Kidney tubule cell (primary cell): ENCODE measurements at places on chromosomes 1 and 21.

GRCh38 chr1:157198619-157199420, 60.6 kb upstream of the ETV3 start:
- DNase-seq, result peak; percentile 12

DNA sequence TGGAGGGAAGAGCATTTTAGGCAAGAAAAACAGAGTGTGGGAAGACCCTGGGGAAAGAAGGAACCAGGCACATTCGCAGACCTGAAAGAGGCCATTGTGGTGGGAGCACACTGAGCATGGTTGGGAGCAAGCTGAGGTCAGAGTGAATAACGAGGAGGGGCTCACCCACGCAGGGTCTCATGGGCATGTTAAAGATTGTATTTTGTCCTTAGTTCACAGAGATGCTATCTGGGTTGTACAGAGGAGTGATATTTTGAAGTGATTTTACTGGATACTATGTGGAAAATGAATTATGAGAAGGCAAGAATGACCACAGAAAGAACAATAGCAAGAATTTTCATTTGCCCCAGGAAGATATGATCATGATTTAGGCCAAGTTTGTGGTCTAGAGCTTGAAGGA, 578.3 kb upstream of the NR5A2 start:
- no peak for DNase-seq

GRCh38 chr1:27015260-27015659, 2.6 kb upstream of the TENT5B start:
- no peak for DNase-seq

DNA sequence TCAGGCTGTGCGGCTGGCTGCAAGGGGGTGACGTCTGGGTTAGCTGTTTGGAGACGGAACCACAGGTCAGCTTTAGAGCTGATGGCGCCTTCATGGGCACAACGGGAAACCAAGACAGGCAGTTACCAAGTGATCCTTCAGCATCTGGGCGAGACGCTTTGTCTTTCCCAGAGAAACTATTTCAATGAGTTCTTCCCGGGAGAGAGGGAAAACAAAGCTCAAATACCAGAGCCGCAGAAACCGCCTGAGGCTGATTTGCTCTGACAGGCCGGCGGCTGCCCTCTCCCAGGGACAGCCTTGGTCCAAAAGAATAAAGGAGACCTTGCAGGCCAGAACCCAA, 76.5 kb downstream of the CD58 start:
- no peak for DNase-seq

DNA sequence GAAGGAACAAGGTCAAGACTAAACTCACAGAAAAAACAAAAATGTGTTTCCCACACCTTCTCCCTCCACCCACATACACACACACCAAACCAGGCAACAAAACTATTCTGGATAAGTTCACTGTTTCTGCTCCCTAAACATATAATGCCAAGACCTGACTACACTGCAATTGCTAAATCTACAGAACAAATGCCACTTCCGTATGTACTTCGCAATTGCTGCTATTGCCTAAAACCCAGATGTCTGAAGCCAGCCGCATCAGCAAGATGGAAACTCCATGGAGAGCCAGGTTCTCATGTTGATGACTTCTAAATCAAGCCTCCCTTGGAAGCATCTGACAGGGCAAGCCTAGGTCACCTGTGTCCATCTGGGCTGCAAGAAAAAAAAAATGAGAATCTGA, 8.3 kb upstream of the AIM2 start:
- DNase-seq, result no peak
